Stimulated activated CD8-positive, alpha-beta memory T cell treated with anti-CD3 and anti-CD28 coated beads, Interleukin-4, amount 100 ng/mL, for 24 hours (primary cell): ENCODE measurements at places on chromosomes 6 and 20.

DNA sequence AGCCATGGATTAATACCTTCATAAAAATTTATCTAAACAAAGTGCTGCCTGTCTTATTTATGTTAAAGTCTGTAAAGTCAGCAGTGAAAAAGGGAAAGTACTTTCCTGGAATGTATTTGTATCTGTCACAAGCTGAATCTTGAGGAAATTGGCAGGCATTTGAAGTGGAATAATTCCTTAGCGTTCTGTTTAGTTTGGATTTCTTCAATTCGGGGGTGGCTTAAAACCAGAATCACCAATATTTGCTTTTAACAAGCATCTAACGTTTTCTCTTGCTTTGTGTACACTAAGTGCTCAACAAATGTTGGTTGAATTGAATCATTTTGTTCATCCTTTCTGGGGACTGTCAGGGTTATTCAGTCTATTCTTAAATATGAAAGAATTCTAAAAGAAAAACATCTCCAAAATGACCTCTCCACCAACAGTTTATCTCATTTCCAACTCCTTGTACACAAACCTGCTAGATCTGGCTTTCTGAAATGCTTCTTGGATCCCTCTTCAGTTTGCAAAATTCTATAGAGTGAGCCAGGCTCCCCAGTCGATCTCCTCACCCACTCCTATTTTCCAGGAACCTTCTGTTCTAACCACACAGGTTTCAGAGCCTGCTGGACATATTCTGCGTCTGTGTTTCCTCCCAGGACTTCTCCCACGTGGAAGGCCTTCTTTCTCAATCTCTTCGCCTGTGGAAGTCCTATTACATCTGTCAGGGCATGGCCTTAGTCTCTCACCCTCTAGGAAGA is 2.0 kb upstream of the NPEPL1 start:
- DNase-seq = no peak

GRCh38 chr6:159892053-159892452 is 1.3 kb downstream of the MAS1 start:
- no peak for DNase-seq

GRCh38 chr20:32040142-32040953 is 11.7 kb upstream of the HCK start:
- DNase-seq = no peak

GRCh38 chr6:96792561-96793190 is 44.6 kb downstream of the GPR63 start:
- DNase-seq = no peak

DNA sequence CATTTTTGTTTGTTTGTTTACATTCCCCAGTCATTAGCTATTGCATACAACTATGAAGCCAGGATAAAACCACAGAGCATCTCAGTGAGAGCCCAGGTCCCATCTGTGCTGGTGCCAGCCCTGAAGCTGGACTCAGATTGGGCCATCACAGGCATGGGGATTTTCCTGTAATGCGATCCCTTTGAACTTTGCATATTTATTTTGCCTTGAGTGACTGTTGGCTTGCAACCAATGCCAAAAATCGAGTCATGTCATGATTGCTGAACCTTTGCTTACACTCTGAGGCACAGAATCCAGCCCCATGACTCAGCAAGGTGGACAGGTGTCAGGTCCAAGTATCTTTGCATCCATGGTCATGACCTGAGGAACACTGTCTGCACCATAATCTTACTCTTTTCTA is 46.2 kb upstream of the GGTLC1 start:
- no peak for DNase-seq

- DNase-seq = no peak
Measured at GRCh38 chr20:14829906-14830305, 492.5 kb upstream of the FLRT3 start.

DNA sequence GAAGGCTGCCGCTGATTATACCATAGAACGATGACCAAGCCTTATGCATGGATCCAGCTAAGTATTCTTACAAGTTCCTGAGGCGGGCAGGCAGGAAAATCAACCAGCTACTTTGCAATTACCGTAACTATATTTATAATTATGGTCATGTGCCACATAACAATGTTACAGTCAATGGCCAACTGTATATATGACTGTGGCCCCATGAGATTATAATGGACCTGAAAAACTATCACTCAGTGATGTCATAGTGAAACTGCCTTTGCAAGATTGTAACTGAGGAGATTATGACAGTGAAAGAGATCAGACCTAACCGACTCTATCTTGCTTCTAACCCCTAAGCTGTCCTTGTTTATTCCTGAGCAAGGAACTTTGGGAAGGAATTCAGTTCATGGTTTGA is 33.1 kb upstream of the FAM135A start:
- no peak for DNase-seq
